ENCODE measurements at places on chromosomes 12 and 14.

DNA sequence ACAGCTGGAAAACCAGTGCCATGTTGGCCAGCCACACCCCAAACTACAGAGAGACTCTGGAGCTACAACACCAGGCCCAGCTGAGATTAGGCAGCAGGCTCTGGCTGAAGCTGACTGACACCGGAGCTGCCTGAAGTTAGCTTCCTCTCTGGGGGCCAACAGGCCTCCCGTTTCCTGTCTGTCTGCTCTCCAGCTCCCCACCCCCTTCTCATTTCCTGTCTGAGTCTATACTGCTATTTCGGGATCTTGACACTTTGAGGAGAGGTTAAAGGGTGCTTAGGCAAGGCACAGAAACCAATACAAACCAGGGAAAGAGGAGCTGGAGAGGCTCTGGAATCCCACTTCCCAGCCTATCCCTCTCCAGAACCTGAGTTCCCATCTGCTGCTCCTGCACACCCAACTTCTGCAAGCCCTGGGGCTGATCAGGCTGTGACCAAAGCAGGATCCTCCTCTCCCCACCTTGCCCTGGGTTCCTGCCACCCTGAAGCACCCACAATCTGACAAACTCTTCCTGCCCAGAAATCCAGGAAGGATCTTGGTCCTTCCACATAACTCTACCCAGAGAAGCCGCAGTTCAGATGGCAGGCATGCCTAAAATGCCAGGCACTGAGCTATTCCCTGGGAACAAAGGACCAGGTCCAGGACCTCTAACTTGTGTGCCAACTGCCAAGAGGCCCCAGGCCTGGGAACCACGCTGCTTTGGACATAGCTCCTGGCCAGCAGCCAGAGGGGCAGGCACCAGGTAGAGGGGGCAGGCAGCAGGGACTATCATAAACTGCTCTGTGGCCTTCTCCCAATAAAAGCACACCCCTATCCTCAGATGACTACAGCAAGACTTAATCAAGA is 39.9 kb downstream of the PRPF40B start:
- DNase-seq = no peak

DNA sequence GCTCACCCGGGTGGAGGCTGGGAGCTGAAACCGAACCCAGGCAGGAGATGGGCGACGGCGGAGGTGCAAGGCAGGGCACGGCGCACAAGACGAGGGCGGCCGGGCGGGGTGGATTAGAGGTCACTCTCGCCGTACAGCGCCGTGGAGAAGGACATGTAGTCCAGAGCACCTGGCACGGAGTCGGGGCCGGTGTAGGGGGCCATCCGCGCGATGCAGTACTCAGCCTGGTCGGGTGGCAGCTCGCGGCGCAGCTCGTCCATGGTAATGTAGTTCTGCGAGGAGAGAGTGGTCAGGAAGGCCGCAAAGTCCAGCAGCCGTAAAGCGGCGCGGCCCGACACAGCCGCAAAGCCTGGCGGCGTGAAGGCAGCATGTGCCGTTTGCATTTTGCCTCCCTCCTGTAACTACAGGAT is 81.9 kb upstream of the ZFP36L1 start:
- DNase-seq = peak; percentile 8

- DNase-seq = no peak
Observed at GRCh38 chr12:131434208-131435125, 276.4 kb upstream of the SFSWAP start.

GRCh38 chr12:54007538-54008259 is 1.1 kb upstream of the HOXC8 start:
- no peak for DNase-seq

- no peak for DNase-seq
Observed at GRCh38 chr12:32134101-32134888, 27.6 kb downstream of the BICD1 start.
